ENCODE measurements at places on chromosomes 2 and 18.

- no peak for DNase-seq
These were observed 57.6 kb downstream of the SMAD7 start for GRCh38 chr18:48893061-48893607.

DNA sequence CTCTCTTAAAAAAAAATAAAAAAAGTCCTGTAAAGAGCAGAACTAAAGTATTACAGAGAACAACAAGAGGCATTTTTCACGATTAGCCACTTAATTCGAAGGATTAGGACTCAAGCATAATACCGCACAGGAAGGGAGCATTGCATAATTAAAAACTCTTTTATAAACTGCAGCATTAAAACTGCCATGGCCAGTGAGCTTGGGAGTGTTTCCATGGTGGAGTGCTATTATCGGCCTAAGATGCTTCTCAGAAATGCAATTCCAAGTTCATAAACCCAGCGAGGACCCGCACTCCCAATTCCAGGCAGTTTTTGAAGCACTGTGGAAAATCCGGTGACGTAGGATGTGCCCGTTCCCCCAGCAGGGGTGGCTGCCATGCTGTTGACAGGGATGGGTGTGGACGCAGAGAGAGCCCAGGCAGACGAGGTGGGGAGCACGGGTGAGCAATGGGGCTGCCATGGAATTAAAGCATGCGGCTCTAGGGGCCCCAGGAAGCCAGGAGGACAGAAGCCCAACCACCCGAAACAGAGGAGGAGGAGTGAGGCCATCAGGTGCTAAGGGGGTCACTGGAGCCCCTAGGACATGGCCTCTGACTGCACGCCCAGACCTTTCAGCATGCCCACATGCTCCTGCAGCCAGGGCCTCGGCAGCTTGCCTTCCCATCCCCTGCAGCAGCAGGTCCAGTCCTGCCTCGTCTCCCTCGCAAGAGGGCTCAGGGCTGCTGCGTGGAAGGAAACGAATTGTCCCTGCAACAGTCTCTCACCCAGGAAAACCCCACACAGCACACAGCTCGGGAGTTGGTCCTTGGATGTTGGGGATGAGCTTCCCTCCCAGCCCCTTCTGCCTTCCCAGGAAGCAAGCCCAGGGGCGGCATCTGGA, 233.4 kb downstream of the NDUFA10 start:
- no peak for DNase-seq

DNA sequence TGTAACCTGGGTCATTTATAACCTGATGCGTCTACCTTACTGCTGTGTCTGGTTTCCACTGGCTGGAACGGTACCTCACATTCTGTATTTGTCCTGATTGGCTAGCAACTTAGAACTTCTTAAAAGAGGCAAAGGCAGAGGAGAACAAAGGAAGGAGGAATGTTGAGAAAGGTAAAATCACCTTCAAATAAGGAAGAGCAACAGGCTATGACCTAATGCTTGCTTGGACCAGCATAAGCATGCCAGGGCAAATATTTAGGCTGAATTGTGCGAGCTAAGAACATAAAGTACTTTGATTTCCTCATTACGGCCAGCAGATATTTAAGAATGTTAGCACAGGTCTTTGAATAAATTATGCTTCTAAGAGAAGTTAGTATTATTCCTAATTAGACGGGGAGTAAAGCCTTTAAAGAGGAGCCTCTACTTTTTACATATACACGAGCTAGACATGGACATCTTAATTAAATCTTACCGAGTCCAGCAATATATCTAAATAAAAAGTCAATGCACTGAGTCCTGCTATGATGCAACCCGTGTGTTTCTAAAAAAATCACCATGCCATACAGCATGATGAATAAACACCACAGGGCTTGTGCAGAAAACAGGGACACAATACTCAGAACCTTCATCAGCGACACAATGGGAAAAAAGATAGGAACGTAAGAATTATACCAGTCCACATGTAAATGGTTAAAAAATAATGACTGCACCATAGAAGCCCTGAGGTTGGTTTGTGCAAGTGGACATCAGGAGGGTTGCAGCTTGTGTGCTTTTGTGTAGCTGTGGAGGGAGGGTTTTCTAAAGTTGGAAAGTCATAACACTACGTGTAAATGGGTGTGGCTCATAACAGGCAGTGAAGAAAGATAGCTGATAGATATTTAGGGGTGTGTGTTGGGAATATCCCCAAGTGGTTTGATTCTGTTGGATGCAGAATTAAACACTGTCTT, 14.2 kb downstream of the SEPTIN2 start:
- no peak for DNase-seq

DNA sequence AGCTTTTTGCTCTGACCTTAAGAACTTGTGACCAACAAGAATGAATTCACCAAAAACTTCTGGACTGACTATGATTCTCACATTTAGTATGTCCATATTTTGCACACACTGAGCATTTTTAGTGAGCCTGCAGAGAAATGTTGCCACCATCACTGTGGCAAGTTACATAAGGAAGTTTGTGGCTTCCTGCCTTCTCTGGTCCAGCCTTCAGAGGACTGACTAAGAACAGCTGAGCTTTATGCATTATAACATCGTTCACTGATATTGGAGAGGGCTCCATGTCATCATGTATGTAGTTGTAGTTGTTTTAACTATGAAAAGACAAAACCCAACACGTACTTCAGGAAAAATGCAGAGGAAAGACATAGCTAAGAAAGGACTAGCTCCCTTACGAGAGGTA, 218.0 kb upstream of the CRIM1 start:
- DNase-seq, result no peak

DNA sequence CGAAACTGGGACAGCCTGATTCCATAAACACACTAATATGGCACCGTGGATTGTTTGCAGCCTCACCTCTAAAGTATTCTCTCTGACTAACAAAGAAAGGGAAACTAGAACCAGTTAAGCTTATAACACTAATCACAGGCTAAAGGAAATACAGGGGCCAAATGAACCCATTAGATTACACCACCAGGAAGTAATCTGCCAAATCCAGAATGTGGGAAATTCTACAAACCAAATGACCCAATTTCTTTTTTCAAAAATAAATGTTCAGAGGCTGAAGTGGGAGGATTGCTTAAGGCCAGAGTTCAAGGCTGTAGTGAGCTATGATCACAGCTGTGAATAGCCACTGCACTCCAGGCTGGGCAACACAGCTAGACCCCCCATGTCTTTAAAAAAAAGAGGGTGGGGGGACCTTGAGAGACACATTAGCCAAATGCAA, 1.5 kb upstream of the MPPE1 start:
- DNase-seq, result no peak

DNA sequence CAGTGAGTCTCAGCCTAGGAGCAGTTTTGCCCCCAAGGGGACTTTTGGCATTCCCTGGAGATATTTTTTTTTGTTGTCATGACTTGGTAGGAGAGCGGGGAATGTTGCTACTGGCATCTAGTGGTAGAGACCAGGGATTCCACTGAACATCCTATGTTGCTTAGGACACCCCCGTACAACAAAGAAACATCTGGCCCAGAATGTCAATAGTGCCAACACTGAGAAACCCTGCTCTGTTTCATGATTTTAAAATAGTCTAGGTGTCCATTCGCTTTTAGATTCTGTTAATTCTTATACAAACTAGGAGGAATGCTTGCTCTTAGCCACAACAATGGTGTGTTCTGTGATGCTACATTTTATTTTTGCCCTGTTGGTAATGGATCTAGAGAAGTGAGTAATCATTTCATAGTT, 225.8 kb upstream of the SIX3 start:
- DNase-seq, result no peak
